Central memory CD8-positive, alpha-beta T cell (primary cell): ENCODE measurements at places on chromosomes 2 and 18.

- DNase-seq, result no peak
Observed at GRCh38 chr2:185939858-185940257, 201.3 kb downstream of the FSIP2 start.

DNA sequence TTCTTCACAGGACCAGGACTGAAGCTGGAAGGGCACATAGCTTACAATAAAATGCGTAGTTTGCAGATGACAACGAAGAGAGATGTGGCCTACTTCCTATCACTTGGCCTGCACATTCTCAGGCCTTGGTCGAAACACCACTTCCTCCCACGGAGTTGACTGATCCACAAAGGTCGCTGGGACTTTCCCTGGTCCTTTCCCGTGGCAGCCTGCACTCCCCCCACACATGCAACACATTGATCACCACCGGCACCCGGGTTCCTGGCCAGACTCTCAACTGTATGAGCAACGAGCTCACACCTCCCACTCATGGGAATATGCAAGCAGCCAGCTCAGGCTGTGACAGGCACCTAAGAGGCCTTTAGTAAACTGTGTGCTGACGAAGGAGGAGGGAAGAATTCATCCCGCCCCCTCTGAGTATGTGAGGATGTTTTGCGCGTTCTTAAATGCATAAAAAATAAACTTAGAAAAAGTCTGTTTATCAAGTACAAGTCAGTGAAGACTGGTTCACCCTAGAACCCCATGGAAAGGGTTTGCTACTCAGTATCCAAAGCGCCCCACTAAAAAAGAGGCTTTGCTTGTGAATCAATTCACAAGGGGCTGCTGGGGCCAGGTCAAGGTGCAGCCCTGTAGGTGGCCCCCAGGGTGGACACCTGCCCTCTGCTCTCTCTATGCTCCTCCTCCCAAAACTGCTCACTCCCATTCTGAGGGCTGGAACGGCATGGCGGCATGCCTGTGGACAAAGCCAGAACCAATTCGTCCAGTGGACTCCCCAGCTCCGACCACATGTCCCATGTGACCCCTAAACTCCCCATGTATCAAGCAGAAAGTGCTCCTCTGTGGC lies 154.3 kb downstream of the EIPR1 start:
- peak; percentile 68 for DNase-seq

DNA sequence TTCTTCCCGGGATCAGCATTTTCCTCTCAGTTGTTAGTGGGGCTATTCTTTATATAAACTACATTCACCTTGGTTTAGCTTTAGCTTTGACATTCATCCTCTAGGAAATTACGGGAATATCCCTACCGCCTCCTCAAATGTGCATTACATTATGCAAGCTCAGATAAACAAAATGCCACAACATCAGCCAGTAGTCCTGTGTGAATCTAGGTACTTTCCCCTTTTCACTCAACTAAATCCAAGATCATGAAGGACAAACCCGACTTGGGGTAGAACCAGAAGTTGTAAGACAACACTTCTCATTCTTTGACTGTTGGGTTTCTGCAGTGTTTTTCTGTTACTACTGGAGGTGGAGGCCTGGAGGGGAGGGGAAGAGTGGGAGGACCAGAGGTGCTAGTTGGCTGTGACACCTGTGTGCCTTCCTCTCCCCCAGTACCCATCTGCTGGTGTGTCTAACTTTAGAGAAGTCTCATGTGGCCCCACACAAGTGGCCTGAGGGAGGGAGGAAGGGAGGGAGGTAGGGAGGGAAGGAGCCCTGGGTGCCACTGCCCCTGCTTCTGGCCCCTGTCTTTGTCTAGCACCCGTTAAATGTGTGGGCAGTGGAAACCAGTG lies 84.8 kb upstream of the BCL2L11 start:
- no peak for DNase-seq

GRCh38 chr2:23402205-23402740 lies 17.3 kb downstream of the KLHL29 start:
- DNase-seq, result no peak

DNA sequence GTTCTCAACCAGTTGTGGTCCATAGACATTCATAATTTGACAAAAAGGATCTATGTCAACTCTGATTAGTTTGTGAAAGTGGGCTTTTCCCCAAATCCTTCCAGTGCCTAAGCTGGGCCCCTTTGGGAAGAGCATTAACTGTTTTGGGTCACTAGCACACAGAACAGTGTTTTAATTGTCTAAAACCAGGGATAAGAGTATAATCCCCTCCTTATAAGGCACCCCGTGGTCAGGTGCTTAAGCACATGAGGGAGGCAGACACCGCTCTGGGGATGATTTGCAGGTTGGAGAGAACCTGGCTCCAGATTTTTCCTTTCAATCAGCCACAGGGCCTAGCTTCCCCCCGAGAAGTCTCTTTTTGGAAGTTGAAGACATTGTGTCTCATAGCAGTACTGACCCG lies 53.6 kb upstream of the RFX8 start:
- no peak for DNase-seq

DNA sequence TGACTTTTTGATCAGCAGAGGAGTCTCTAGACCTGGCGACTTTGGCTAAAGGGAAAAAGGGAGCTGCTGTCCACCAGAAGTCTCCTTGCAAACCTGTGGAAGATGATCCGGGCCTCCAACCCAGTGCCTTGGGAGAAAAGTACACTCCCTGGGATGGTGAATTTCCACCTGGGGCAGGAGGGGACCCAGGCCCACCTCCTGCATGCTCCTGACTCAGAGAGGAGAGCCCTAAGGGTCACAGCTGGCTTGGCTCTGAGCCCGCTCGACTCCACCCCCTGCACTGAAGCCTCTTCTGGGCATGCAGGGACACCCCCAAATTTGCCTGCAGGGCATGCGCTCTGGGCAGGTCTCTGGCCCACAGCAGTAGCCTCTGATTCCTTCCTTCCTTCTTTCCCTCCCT lies 66.5 kb downstream of the PDCL3 start:
- no peak for DNase-seq

- DNase-seq, result no peak
Observed at GRCh38 chr2:146037334-146037870, 1517.5 kb upstream of the ZEB2 start.

DNA sequence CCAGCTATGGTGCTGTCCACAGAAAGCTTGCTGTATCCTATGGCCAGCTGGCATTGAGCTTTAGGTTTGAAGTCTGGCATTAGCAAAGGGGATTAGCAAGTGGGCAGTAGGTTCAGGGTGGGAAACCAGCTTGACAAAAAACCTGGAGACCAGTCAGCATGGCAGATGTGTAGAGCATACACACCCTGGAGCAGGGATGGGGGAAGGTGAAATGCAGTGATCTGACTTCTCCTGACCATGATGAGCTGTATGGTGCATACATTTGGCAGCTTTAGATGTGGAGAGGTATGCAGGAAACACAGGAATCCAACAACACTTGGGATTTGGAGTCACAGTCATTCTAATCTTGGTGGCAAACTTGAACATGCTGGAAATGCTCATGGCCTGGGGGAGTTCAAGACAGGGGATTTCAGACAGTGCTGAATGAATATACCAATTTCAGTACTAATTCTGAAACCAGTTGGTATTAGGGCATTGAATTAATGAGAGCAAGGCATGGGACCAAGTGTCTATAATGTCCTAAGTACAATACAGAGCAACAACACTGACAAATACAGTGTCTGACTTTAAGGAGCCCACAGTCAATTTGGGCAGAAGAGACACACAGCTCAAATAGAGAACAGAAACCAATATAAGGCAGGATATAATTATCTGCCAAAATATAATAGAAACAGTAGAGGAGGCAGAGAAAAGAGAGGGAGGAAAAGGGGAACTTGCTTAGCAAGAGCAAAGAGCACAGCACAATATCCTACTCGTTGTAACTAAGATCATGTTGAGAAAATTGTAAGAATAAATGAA lies 11.8 kb downstream of the ARHGAP15 start:
- no peak for DNase-seq
